NCI-H187 treated with DMSO at 0.1 percent for 48 hours (cell line): ENCODE measurements at places on chromosomes 7 and 10.

GRCh38 chr7:135217645-135218509 lies 6.6 kb upstream of the WDR91 start:
- DNase-seq: no peak

- no peak for DNase-seq
Observed at GRCh38 chr7:114295522-114295921, 119.1 kb upstream of the FOXP2 start.

- DNase-seq: no peak
Observed at GRCh38 chr7:93629291-93629801, 54.8 kb upstream of the CALCR start.

DNA sequence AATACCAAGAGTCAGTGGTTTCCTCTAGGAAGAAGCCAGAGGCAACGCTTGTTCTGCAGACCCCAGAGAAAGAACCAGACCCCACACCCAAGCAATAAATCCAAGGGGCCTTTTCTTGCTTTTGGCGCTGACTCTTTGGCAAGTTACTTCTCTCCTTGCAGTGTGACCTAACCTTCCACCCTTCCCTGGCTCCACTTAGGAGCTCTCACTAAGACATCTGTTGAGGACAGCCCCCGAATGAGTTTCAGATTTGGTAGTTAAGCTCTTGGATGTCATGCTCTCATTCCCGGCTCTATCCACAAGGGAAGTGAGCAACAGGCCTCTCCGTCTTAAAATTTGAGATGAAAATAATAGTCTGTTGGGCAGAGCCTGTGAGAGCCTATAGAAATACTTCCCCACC lies 50.6 kb upstream of the FAM204A start:
- DNase-seq: no peak

GRCh38 chr7:108376206-108376605 lies 80.0 kb downstream of the NRCAM start:
- no peak for DNase-seq

DNA sequence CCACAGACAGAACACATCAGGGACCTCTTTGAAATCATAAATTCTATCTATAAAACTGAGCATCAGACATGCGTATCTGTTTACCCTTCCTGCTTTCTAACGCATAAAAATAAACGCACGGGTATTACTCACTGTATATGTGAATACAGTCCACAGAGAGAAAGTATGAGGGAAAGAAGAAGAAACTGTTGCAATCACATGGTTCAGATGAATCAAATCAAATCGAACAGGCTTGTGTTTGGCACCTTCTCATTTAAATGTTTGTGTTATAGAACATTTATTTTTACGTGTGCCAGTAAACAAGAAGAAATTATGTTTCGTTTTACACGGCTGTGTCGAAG lies 322.0 kb downstream of the FRMD4A start:
- no peak for DNase-seq

DNA sequence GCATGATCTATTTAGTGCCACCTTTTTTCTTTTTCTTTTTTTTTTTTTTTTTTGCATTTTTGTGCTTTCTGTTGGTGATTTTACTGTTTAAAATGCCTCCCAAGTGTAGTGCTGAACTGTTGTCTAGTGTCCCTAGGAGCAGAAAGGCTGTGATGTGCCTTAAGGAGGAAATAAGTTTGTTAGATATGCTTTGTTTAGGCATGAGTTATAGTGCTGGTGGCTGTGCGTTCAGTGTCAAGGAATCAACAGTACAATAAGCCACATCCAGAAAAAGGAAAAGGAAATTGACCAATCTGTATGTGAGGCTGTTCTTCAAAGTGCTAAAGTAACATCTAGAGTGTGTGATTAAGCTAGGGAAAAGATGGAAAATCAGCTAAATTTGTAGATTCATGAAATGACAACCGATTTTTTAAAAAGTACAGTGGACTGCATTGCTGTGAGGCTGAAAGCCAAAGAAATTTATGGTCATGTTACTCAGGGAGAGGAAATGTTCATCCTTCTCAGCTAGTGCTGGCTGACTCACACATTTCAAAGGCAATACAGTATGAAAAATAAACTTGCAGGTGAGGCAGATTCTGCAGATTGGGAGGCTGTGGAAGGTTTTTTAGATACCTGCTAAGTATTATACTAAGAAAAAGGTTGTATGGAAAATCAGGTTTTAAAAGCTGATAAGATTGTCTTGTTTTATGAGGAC lies 122.7 kb upstream of the ADCY1 start:
- DNase-seq: no peak

DNA sequence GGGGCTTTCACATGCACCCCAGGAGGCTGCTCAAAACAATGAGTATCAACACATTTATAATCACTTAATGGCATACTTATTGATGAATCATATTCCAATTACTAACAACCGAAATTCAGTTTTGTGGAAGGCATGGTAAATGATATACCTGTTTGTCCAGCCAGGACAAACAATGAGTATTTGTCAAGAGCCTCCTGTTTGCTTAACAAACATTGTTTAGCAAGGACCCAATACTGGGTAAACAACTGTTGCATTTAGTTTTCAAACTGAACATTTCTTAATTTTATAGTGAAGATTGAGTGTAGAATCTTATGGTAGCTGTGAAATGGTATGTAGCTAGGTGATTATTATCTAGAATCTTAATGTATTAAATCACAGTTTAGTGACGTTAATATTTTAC lies 473.7 kb downstream of the ATRNL1 start:
- no peak for DNase-seq

GRCh38 chr7:100247152-100247757 lies 27.5 kb downstream of the PVRIG start:
- DNase-seq: peak; percentile 39

DNA sequence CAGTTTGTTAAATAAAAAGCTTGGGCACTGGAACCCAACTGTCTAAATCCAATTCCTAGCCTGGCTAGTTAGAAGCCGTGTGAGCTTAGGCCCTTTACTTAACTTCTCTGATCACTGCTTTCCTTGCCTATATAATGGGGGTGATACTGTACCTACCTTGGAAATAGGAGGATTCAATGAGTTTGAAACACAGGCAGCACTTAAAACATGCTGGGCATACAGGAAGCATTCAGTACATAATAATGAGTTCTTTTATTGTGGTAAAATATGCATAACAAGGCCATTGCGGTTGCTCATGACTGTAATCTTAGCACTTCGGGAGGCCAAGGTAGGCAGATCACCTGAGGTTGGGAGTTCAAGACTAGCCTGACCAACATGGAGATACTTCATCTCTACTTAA lies 47.4 kb upstream of the SEPHS1 start:
- DNase-seq: no peak

DNA sequence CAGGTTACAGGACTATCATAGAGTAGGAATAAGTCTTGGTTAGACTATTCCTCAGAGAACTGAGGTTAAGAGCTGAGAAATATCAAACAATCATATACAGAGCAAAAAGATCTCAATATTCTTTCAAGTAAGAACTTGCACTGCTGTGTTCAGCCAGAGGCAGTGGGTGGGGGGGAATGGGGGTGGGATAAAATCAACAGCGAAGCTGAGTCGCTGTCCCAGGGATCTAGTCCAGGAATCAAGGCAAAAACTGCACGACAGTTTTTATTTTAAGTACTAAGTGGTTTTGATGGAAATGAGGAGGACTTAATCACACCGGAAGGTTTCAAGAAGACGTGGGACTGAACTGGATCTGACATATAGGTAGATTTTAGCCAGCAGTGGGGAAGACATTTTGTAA lies 159.1 kb downstream of the SRPK2 start:
- no peak for DNase-seq

DNA sequence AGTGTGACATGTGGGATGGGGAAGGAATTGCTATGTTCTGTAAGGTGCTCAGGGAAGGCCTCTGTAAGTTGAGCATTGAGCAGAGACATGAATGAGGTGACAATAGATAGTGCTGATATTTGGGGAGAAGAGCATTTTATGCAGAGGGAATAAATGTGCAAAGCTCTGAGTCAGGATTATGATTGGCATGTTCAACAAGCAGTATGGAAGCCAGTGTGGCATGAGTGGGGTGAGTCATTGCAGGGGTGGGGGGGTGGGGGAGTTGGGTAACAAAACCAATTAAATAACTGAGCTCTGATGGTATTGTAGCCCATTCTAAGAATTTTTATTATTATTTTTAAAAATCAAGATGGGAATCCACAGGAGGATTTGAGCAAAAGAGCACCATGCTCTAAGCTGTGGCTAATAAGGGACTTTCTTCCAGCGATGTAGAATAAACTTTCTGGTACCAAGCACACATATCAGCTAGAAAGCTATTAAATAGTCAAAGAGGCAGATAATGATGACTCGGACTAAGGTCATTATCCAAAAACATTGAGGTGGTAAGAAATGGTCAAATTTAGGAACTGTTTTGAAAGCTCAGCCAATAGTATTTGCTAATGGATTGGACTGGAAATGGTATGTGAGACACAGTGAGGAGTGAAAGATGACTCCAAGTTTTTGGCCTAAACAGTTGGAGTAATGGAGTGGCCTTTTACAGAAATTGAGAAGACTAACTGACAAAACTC lies 96.4 kb downstream of the PRKG1 start:
- no peak for DNase-seq

- DNase-seq: no peak
Observed at GRCh38 chr10:124709861-124710260, 34.3 kb downstream of the FAM53B start.

DNA sequence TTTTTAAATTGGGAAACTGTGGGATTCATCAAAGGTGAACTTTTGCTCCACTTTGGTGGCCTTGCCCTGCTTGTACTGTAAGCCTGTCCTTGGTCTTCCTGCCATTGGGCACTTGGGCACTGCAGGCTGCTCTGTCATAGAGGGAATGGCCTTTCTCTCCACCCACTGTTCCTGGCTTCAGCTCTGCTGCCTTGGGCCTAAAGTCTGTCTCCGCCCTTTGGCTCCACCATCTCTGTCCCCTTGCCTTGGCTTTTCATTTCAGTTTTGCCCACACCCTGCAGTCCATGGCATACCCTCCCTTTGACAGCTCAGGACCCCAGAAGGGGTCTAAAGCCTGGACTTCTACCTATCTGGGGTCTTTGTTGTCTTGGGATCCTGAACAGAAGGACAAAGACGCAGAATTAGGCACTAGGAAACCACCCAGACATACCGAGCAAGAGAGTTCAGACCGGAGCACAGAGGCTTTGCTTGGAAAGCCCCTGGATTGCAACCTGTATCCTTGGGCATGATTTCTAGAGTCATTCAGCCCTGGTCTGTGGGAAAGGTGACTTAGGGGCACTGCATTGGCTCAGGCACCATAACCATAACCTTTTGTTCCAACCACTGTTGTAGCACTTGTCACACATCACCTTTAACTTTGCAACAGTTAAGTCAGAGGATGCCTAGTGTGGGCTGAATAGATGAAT lies 5.2 kb upstream of the ARHGAP22 start:
- DNase-seq: no peak

GRCh38 chr7:112782498-112782897 lies 7.7 kb downstream of the TMEM168 start:
- no peak for DNase-seq

DNA sequence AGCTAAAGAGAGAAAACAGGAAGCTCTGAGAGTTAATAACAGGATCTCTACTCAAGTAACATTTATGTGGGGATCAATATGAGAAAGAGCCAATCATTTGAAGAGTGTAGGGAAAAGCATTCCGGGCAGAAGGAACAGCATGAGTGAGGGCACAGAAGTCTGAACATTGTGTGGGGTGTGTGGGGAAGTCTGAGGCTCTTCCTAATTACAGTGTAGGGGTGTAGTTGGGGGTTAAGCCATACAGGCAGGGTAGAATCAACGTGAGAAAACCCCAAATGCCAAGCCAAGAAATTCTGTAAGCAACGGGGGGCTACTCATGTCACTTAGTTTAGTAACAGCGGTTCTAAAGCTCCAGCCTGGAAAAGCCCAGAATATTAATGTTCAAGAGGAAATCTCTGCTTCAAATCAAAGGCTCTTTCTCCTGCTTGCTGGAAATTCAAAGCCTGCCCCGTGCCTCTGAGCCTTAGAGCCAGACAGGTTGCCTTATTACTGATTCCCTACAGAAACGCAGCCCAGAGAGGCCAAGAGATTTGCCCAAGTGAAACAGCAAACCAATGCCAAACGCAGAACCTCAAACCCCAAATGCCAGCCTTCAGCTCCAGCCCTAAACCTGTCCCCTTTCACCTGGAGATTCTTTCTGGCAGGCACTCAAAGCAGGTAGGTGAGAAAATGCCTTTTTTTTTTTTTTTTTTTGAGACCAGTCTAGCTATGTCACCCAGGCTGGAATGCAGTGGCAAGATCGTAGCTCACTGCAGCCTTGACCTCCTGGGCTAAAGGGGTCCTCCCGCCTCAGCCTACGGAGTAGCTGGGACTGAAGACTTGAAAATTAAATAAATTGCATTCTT lies 36.1 kb downstream of the DNAJB12 start:
- DNase-seq: no peak

- DNase-seq: no peak
Observed at GRCh38 chr7:118148930-118149329, 35.0 kb upstream of the LSM8 start.

DNA sequence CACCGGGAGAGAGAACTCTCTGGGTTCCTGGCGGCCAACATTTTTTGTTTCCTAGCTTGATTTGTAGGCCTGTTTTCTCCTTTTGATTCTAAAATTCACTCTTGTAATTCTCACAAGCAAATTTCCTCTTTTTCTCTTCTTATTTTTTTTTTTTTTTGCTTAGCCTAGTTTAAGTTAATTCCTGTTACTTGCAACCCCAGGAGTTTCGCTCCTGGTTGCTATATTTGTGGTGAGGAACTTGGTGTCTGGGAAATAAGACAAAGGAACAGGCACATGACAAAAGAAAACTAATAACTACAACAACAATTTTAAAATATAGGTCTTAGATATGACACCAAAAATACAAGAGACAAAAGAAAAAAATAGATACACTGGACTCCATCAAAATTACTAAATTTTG lies 6.7 kb downstream of the AOAH start:
- no peak for DNase-seq

DNA sequence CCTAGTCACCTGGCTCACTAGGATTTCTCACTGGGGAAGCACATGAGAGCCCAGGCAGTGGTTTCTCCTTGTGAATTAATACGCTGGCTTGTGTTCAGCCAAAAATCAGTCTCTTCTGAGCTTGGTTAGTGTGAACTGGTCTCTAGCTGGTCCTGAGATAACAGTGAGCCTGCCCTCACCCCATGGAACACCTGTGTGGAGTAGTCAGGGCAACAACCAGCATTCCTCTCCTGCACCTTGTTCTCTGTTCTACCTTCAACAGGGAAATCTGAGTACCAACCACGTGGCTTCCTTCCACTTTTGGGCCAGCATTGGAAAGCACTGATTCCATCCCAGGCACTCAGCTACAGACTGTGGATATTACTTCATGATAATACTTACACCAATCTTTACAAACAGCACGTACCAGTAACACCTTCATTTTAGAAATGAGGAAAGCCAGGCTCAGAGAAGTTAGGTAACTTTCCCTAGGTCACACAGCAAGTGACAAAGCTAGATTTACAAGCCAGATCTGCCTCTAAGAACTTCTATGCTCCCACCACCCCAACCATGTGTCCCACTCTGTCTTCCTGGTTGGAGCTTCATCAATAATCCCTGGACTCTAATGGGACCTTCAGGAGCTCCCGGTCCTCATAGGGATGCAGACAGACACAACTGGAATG lies 106.6 kb downstream of the GRID1 start:
- DNase-seq: no peak

GRCh38 chr7:122675011-122675410 lies 23.9 kb downstream of the RNF133 start:
- no peak for DNase-seq
